ENCODE measurements at places on chromosomes 6 and 20. TPM values are rescaled to one million over a fixed set of nuclear protein-coding genes. Genes with fewer than 3 reads are reported as not detected.
A peak's percentile ranks its signal among the peaks of the same experiment; 100 is the strongest.

DNA sequence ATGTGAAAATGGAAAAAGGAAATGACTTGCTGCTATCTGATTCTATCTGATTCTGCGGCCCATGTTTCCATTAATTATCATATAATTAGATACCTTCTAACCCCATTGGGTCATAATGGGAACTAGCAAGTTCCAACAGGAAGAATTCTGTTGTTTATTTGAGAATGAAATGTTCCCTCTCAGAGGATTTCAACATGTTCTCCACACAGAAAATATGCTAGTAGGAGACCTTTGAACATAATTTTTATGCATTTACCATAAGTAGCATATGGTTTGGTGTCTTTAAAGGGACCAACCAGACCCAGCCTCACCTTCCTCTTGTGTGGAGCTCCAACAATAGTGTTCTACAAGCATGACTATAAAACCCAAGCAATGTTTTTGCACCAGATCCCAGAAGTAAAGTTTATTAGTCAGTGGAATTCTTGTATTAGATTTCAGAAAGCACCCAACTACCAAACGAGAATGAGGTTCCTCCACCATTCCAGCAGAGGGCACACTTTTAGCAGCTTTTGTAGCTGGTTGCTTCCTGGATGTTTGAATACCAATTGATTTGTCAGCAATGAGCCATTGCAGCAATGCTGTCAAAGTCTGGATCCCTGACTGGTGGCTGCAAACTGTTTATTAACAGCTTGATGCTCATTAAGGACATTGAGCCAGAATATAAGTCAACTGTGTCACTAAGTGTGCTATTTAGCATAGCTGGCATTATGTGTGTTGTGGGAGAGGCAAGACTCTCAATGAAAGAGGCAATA is 143.6 kb upstream of the GJE1 start:
- no peaks in the 10 kb centered on the region for H3K36me3 ChIP-seq
- peaks cover 6% of the 10 kb centered on the region for H3K27me3 ChIP-seq
- H3K4me3 ChIP-seq, result no peak overlapping the region
- H3K4me1 ChIP-seq, result peaks cover 2% of the 10 kb centered on the region
- DNase-seq, result peak; percentile 40

DNA sequence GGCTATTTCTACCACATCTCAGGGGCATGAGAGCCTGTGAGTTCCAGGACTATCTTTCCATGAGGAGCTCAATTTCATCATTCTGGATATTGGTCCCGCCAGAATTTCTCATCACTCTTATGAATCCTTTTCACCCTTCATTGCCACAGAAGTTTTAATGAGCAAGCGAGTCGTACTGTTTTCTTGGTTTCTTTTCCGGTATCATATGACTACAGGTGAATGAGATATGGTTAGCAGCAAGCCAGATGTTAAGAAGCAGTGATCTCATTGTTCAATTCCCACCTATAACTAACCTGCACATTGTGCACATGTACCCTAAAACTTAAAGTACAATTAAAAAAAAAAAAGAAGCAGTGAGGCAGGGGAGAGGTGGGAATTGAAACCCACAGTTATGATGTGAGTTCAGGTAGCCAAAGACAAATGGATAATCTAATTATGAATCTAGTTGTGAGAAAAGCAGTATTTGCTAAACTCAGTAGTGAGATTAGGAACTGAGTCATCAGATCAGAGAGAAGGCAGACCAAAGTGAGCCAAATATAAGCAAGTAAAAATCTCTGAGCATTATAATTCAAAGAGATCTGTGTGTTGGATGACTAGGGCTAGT is 78.0 kb upstream of the ELOVL5 start:
- peaks cover 7% of the 10 kb centered on the region for H3K27me3 ChIP-seq
- peak overlapping the region; percentile 49 for H3K27ac ChIP-seq
- H3K36me3 ChIP-seq, result no peaks in the 10 kb centered on the region
- peaks cover 37% of the 10 kb centered on the region for H3K4me1 ChIP-seq
- no peak overlapping the region for H3K4me3 ChIP-seq

DNA sequence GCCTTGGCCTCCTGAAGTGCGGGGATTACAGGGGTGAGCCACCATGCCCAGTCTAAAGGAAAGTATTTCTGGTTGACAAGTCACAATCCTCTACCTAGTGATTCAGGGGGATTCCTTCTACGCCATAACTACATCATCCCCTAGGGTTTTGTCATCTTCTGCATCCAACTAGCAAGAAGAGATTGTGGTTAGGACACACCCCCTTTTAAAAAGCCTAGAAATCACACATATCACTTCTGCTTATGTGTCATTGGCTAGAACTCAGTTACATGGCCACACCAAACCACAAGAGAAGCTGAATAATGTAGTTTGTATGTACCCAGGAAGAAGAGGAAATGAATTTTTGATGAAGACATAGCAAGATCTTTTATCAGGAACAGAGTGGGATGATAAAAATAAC is 14.7 kb upstream of the CHD6 start:
- no peak for DNase-seq
- peaks cover 1% of the 10 kb centered on the region for H3K27me3 ChIP-seq
- no peak overlapping the region for H3K27ac ChIP-seq

- H3K27ac ChIP-seq, result peak overlapping the region; percentile 90
- H3K4me1 ChIP-seq, result peaks cover 67% of the 10 kb centered on the region
- H3K36me3 ChIP-seq, result peaks cover 15% of the 10 kb centered on the region
- no peaks in the 10 kb centered on the region for H3K27me3 ChIP-seq
- peak overlapping the region; percentile 89 for H3K4me3 ChIP-seq
Observed at GRCh38 chr6:107730106-107730505, 94.0 kb downstream of the SCML4 start.

GRCh38 chr6:140174524-140174923 is 800.1 kb upstream of the CITED2 start:
- H3K4me1 ChIP-seq, result no peaks in the 10 kb centered on the region
- H3K36me3 ChIP-seq, result no peaks in the 10 kb centered on the region
- no peak for DNase-seq
- peaks cover 6% of the 10 kb centered on the region for H3K27me3 ChIP-seq
- H3K4me3 ChIP-seq, result no peak overlapping the region

GRCh38 chr6:138944412-138944811 is 43.6 kb downstream of the REPS1 start:
- H3K36me3 ChIP-seq, result peaks cover 40% of the 10 kb centered on the region
- H3K27ac ChIP-seq, result no peak overlapping the region
- H3K4me3 ChIP-seq, result no peak overlapping the region
- H3K4me1 ChIP-seq, result peaks cover 44% of the 10 kb centered on the region

DNA sequence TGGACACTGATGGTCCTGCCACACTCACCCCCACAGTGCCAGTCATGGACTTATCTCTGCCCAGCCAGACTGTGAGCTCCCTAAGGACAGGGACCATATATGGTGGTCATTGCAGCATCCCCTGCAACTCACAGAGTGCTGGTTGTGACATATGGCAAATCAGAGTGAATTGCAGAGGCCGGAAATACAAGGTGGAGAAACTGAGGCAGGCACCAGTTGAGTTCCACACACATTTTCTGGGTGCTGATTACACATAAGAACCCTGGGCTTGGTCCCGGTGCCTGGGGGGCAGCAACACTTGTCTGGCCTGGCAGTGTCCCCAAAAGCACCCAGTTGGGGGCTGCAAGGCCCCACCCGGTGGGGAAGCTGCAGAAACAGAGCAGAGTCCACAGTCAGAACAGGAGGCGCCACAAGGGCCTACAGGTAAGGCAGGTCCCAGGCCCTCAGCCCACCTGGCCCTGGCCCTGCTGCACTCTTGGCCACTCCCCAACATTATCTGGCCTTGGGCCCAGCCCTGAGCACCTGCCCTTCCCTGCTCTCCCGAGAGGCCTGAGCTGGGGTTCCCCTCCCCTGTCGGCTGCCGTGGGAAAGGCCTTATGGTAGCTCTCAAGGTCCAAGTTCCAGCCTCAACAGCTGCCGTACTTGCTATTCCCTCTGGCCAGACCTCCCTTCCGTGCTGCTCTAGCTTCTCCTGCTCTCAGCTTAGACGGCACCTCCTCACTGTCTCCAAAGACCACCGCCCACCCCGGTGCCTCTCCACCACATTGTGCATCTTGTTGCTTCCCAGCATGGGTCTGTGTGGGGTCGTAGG is 140.8 kb upstream of the PTPN1 start:
- no peak overlapping the region for H3K27ac ChIP-seq
- H3K27me3 ChIP-seq, result no peaks in the 10 kb centered on the region
- no peak for DNase-seq

DNA sequence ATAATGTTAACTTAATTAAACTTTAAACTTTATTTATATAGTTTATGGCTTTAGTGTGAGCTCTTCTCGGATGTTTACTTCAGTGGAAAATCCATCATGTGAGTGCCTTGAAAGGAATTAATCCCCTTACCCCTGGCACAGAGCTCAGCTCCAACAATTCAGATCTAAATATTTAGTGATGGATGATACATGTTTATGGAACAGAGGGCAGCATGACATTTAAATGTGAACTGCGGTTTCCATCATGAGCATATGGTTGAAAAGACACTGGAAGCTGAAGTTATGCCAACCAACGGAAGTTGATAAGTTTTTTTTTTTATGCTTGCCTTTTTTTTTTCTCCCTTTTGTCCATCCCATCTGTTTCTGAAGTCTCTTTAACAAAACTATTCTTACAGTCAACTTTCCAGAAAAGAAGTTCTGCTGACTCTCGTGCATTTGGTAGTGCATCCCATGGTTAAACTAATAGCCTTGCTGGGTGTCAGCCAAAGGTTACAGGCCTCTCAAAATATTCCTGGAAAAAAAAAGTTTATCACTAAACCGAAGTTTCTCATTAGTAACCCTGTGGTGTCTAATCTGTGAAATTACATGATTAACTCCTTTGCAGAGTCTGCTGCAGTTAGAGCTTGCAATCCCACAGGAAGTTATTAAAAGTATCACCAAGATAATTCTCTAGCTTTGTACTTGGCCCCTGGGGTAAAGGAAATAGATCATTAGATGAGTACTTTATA is 243.9 kb upstream of the TCF21 start:
- H3K4me1 ChIP-seq, result no peaks in the 10 kb centered on the region
- no peaks in the 10 kb centered on the region for H3K36me3 ChIP-seq
- no peaks in the 10 kb centered on the region for H3K27me3 ChIP-seq
- no peak overlapping the region for H3K4me3 ChIP-seq

DNA sequence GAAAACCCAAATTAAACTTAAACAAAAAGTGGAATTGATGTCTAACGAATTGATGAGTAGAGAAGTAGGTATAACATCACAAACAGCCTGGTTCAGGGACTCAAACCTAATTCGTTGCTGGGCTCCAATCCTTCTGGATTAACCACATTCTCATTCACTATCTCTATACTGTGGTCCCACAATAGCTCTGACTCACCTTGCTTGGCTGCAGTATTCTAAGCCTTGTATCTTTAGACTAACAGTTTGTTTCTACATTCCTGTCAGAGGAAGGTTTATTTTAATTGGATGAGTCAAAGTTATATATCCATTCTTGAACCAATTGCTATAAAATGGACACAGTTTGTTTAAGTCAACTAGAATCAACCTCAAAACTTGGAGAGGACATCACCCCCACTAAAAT is 530.5 kb upstream of the PTCHD4 start:
- no peaks in the 10 kb centered on the region for H3K27me3 ChIP-seq
- H3K4me3 ChIP-seq, result no peak overlapping the region
- no peak overlapping the region for H3K27ac ChIP-seq

DNA sequence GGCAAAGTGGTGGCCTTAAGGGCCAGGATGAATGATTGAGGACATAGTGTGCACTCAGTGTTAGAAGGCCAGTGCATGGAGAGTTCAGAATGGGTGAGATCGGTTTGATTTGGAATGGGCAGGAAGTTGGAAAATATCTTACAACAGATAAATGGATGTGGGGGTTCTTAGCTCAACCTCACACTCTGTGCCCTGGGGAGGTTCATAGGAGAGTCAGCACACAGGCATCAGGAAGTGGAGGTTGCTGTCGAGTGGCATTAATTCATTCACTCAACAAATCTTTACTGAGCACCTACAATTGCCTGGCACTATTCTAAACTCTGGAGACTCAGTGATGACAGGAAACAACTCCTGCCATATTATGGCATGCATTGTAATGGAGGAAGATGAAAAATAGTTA is 313.7 kb upstream of the SUPT3H start:
- no peaks in the 10 kb centered on the region for H3K36me3 ChIP-seq
- H3K27me3 ChIP-seq, result peaks cover 2% of the 10 kb centered on the region
- no peak overlapping the region for H3K4me3 ChIP-seq
- H3K4me1 ChIP-seq, result no peaks in the 10 kb centered on the region
- DNase-seq, result no peak

DNA sequence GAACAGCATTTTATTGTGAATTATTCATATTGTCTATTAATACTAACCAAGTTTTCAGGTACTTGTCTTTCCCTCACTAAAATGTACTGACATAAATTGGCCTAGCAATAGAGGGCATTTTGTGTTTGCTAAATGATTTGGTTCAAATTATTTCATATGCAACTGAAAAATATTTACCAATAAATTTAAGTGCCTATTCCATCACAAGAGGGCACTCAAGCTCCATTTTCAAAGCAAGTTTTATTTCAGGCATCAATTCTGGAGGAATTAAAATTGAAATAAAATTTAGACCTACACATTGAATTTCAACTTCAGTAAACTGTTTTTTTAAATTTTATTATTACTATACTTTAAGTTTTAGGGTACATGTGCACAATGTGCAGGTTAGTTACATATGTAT is 114.3 kb upstream of the SYNCRIP start:
- H3K27me3 ChIP-seq, result peaks cover 5% of the 10 kb centered on the region
- H3K4me3 ChIP-seq, result no peak overlapping the region
- H3K36me3 ChIP-seq, result no peaks in the 10 kb centered on the region
- H3K4me1 ChIP-seq, result no peaks in the 10 kb centered on the region

- H3K4me3 ChIP-seq, result no peak overlapping the region
- no peak overlapping the region for H3K27ac ChIP-seq
- peaks cover 23% of the 10 kb centered on the region for H3K4me1 ChIP-seq
Observed at GRCh38 chr6:158279615-158280014, 32.6 kb upstream of the TULP4 start.

- H3K36me3 ChIP-seq, result no peaks in the 10 kb centered on the region
- H3K27ac ChIP-seq, result no peak overlapping the region
- peaks cover 1% of the 10 kb centered on the region for H3K27me3 ChIP-seq
- no peaks in the 10 kb centered on the region for H3K4me1 ChIP-seq
Observed at GRCh38 chr20:6295867-6296256, 173.0 kb upstream of the FERMT1 start.

GRCh38 chr20:6719369-6719721 is 48.1 kb upstream of the BMP2 start:
- no peaks in the 10 kb centered on the region for H3K27me3 ChIP-seq
- H3K27ac ChIP-seq, result no peak overlapping the region

DNA sequence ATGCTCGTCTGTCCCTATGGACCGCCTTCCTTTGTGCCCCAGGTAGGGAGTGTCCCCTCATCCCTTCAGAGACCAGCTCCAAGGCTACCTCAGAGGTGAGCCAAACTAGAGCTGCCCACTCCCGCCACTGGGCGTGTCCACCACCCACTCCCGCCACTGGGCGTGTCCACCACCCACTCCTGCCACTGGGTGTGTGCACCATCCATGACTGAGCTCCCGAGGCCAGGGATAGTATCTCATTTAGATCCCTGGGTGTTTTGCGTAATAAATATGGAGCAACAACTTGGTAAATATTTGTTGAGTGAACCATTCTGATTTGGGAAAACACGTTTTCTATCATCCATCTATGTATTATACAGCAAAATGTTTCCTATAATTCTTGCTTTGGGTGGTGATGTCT is 68.8 kb downstream of the ZBTB2 start:
- H3K4me3 ChIP-seq, result no peak overlapping the region
- no peaks in the 10 kb centered on the region for H3K36me3 ChIP-seq
- no peak for DNase-seq
- H3K27me3 ChIP-seq, result peaks cover 30% of the 10 kb centered on the region

SPEF1 gene
- total RNA-seq, result 0.23 TPM

ADGRB3 gene
- not detected for total RNA-seq

TMEM151B gene
- 0.05 TPM for total RNA-seq

Measured in activated CD8-positive, alpha-beta T cell treated with anti-CD3 and anti-CD28 coated beads for 36 hours (primary cell).